ENCODE measurements at places on chromosomes 7 and 10.

- DNase-seq = no peak
Measured at GRCh38 chr10:7547829-7548228, 118.9 kb downstream of the ITIH5 start.

- DNase-seq = no peak
Measured at GRCh38 chr10:124928087-124928486, 13.8 kb upstream of the ZRANB1 start.

GRCh38 chr10:77274046-77274795 is 363.4 kb downstream of the KCNMA1 start:
- no peak for DNase-seq

GRCh38 chr7:74153736-74154135 is 20.4 kb upstream of the EIF4H start:
- DNase-seq = no peak

DNA sequence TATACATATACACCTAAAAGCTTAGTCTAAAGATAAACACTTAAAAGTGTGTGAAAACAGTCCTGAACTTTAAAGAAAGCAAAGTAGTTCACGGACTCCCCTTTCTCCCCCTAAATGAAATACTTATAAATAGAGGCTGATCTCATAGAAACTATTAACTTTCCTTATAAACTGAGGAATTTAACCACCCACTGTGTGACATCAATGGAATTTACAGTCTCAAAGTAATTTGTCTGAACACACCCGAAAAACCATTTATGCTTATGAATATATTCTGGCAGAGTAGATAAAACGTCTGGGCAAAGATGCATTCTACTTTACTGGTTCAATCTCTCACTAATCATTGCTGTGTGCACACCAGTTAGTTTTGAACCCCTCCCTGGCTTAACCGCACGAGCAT is 181.8 kb upstream of the DGKB start:
- no peak for DNase-seq

- no peak for DNase-seq
Measured at GRCh38 chr10:22365233-22365632, 19.9 kb downstream of the SPAG6 start.

DNA sequence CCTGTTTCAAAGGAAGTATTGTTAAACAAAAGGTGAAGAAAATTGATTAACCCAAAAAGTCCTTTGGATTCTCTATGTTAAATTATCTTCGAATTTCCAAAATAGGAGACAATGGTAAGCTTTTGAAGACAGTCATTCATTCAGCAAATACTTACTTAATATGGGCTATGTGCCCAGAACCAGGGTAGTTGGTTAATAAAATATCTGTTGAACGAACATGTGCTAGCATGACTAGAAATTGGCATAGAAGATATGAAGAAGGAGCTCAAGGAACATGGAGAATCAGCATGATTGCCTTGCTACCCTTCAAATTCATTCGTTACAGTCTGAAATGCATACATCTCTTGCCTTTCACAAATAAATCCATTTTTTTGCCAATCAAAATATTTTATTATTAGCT is 123.1 kb upstream of the RHEB start:
- DNase-seq = no peak

DNA sequence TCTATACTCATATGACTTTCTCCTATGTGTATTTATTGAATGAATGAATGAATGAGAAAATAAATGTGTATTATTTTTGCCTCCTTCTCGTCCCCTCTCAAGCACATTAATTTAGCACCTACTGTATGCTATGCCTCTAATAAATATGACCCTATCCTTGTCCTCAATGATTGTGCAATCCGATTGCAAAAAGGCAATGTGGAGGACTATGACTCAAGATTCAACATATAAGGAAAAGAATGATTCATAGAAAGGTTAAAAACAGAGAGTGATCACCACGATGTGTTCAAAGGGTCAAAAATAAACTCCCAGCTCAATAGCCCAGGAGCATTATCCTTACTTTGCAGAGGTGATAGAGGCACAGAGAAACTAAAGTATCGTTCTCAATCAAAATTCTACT is 322.8 kb upstream of the SORCS1 start:
- no peak for DNase-seq

DNA sequence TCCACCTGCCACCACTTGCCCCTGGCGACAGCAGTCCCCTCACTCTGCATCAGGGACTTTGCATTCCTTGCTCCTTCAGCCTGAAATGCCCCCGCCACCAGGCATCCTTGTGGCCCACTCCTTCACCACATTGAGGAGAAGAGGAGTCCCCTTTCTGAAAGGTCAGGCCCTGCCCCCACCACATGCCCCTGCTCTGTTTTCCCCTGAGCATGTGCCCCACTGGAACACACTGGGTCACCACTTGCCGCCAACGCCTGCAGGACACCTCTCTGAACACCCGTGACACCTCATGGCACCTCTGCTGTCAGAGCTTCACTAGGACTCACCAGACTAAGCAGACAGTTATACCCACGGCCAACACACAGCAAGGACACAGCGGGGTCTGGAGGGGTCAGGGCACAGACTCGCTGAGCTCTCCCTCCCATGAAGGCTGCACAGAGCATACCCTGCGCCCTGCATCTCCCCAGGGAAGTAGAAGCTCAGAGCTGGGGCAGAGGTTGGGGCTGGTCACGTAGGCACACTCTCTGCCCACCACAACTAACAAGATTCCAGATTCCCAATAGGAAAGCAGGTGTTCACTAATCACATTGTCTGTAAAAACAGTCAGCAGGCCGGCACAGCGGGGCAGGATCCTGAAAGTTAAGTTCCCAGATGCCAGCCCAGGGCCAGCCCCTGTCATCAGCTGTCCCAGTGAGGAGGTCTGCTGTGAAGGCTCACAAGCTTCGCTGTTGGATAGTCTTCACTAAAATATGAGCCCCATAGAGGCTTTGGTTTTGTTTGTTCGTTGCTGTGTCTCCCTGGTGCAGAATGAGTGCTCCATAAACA is 5.8 kb upstream of the AOC1 start:
- DNase-seq = no peak

DNA sequence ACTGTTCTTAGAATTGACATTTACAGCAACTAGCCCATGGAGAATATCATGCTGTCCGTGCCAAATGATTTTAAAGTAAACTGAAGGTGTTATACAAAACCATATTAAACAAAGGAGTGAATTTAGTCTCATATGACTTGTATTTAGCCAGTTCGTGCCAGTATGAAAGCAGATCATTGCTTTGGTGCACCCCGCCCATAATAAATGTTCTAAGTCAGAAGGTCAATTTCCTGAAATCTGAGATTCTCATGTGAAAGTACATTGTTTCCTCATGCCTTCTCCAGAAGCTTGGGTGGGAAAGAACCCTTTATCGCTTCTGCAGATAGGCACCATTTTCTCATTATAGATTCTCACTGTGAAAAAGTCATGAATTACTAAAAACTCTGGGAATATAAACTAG is 106.4 kb downstream of the CAMK1D start:
- no peak for DNase-seq

- peak; percentile 6 for DNase-seq
Measured at GRCh38 chr7:65307651-65308299, 65.9 kb upstream of the ZNF92 start.

- no peak for DNase-seq
Measured at GRCh38 chr7:93890041-93890463, 501 bp downstream of the TFPI2 start.

GRCh38 chr10:80691441-80691840 is 153.7 kb downstream of the SH2D4B start:
- no peak for DNase-seq

DNA sequence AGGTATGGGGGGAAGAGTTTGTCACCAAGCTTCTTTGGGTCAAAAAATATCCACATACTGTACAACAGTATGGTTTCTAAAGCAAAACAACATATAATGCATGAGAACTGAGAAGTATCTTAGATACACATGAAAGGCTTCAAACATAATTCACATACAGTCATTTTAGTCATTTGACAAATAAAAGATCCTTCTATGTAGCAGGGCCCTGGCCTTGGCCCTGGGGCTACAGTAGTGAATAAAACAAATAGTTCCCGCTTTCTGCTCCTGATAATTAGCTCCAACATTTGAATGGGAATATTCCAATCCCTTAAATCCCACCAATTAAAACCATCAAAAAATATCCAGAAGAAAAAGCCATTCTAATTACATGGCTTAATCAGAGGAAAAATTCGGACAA is 51.3 kb downstream of the MALSU1 start:
- no peak for DNase-seq

- DNase-seq = no peak
Measured at GRCh38 chr7:27939893-27940292, 199.9 kb downstream of the TAX1BP1 start.

- DNase-seq = no peak
Measured at GRCh38 chr7:46175221-46175620, 254.1 kb upstream of the IGFBP3 start.

DNA sequence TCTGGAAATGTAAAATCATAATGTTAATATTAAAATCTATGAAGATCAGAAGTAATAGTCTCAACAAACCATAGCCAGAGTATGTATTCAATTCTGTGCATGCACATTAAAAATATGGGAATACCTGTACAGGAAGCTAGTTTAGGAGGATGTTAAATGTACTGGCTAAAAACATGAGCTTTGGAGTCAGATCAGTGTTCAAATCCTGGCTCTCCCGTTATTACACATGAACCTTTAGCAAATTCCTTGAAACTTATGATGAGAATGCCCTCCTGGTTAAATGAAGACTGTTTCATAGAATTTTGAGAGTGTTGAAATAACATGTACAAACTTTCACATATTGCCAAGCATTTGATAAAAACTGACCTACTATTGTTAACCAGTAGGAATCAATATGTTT is 4.6 kb downstream of the ARL4A start:
- no peak for DNase-seq

DNA sequence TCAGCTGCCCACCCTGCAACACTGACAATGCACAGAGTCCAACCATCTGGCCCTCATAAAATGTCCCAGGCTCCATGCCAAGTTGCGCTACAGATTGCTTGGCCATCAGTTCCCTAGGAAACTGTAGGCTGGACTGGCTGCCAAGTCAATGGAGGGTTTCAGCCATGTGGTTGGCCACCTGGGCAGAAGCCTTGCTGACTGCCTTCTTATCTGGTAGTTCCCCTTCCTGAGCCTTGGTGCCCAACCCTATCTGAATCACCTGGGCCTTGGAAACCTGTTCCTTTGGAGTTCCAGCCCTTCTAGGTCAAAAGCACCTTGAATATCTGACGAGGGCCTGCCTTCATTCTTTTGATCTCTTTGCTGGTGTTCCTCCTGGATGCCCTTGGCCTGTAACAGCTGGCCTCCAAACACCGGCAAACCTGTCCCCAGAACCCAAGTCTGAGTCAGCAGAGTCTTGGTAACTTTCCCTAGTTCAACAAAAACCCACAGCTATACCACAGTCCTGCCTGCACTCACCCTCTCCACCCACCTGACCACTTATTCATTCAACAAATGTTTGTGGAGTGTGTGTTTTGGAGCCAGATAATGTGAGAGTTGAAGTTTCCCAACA is 37.4 kb upstream of the KDM7A start:
- no peak for DNase-seq

DNA sequence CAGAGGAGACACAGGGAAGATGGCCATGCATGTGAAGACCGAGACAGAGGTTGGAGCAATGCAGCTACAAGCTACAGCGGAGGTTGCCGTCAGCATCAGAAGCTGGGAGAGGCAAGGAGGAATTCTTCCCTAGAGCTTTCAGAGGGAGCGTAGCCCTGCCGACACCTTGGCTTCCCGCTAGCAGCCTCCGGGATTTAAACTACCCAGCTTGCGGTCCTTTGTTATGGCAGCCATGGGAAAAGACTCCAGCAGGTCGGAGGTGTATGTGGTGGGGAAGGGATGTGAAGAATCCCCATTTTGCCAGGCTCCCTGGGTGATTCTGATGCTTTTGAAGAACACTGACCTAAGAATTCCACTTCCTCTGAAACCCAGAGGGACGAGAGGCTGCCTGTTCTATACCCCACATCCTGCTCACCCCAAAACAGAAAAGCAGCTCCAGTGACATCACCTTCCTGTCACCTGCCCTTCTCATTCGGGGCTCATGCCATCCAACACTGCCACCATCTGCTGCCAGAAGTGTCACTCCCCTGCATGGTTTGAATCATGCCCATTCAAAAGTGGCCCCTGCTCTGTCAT is 3.3 kb upstream of the SEPHS1 start:
- DNase-seq = no peak

DNA sequence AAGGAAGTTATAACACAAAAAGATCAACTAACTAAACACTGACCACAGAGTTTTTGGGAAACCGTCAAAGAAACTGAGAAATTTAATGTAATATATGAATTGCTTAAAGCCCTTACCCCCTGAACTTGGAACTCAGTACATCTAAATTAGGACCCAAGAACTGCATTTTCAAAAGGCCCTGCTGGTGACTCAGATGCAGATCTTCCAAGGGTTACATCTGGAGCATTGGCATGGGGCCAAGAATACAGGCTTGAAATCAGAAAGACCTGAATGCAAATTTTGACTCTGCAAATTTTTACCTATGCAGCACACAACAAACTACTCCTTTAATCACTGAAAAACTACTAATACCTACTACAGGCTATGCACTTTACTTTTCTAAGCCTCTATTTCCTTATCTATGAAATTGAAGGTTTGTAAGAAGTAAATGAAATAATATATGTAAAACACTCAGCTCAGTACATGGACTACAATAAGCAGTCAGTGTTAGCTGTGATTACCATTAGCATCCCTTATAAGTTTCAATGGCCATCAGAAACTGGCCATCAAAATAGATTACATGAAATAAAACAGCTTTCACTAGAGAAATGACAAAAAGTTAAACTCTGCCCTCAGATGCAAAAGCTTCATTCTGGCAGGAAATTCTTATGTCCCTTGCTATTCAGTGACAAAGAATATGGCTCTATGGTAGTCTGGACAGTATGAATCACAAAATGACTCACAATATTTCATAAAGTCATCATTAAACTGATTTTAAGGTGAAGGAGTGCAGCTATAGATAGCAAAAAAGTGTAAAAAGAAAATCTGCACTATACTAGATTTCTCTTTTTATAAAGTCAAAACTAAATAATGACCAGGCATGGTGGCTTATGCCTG is 43.6 kb downstream of the NSUN6 start:
- no peak for DNase-seq

GRCh38 chr10:97731346-97732051 is 5.4 kb upstream of the ZFYVE27 start:
- no peak for DNase-seq

GRCh38 chr10:107284187-107284586 is 119.7 kb upstream of the SORCS1 start:
- DNase-seq = no peak

DNA sequence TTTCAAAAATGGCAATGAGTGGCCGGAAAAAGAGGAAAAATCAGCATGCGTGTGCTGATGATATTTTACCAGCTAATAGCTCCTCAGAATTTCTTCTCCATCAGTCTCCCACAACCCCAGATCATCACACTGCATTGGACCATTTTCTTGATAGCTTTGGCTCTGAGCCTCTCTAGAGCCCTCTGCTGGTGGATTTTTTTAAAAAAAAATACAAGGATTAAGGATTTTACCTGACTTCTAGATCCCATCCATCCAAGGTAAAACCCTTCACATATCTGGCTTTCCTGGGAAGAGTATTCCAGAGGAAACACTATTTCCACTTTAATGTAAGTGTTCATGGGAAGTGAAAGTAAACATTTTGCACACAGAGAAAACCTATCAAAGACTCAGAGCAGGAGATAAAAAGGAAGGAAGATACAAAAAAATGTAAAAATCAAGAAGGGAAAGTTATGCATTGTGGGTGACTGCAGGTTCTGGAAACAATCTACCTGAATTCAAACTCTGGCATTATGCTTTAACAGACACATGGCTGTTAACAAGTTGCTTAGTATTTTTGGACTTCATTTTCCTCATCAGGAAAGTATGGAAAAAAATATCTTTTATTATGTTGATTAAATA is 380.9 kb downstream of the LRRTM3 start:
- DNase-seq = no peak

Data from C1 segment of cervical spinal cord (tissue), 14 donors.